D721Med (cell line): ENCODE measurements at places on chromosomes 6 and 20.
A peak's percentile ranks its signal among the peaks of the same experiment; 100 is the strongest.

- no peak for DNase-seq
Measured at GRCh38 chr6:112054001-112054400, at the start of gene CCN6. TSS of gene CCN6 (plus strand) at chr6:112054104. CDS start at chr6:112054358, 254 bp downstream.

- DNase-seq: no peak
Measured at GRCh38 chr20:1320902-1321653, 7.9 kb downstream of the SDCBP2 start.

GRCh38 chr20:57399587-57400155, 8.5 kb downstream of the RBM38 start:
- DNase-seq: no peak

GRCh38 chr20:58287638-58288037, 21.9 kb upstream of the RAB22A start:
- no peak for DNase-seq

DNA sequence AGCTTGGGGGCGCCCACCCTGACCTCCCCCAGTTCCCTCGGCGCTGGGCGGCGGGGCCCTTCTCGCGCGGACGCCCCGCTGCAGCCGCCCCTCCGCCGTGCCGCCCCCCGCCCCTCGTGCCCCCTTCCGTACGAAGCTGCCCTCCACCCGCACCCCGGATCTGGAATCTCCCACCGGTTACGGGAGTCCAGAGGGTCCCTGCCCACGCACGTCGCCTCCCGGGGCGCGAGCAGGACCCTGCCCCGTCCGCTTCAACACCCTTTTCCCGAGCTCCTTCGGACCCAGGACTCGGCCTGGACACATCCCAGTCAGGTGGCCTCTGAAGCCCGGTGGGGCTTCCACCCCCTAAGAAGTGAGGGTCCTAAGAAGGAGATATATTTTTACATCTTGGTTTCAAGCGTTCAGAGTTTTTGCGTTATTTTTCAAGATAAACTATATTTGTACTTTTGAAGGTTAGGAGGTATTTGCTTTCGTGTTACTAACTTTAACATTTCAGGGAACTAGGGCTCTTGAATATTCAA, 506 bp downstream of the ARFGAP1 start:
- DNase-seq: no peak

GRCh38 chr6:3314621-3315467, 56.1 kb downstream of the PSMG4 start:
- DNase-seq: peak; percentile 70

DNA sequence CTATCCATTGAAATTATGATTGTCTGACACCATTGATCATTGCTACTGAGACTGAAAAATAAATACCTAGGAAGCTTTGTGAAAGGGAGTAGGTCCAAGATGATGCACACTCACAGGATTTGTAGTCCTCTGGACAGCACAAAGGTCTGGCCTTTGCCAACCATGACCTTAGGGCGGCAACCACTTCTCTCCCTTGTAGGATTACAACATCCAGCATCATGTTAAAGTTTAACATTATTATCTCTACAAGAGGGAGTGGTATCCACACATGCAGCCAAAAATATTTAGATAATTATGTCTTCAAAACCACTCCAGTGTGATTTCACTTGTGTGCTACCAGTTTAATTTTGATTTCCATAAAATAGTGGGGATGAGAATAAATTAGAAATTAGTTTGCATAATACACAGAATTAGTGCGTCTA, 51.1 kb upstream of the NHSL1 start:
- no peak for DNase-seq

DNA sequence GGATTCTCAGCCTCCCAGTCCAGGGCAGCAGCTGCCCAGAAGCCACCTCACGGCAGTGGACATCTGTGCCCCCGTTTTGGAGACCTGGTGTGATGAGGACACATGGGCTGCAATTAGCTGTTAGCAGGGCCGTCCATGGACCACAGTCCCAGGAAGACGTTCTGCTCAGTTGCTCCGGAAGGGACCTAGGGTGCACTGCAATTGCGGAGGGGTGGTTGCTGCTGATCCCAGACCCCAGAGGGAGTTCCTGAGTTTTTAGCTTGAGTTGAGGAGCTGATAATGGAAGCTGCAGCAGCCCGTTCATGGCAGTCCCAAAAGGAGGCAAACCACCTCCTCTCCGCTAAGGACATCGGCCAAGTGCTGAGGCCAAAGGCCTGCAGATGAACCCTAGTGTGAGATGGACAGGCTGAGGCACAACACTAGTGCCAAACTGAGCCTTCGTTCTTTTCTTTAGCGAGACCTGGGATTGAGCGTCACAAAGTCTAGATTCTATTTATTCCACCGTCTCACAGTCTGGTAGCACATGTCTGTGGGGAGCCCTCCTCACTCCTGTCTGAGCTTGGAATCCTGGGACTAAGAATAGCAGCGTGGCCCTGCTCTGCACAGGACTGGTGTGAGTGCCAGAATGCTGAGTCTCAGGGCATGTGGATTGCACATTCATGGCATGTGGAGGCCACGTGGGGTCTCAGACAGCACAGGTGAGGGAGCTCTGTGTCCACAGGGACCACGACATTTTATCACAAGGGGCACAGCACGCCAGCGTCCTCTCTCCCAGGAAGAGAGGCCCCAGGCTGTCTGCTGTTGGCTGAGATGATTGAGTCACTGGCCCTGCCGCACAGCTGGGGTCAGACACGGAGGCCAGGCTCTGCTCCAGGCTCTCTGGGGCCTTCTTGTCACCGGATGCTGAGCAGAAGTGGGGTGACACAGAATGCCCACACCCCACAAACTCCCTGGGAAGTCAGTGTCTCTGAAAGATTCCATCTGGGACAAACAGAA, 113.4 kb downstream of the PSMB1 start:
- DNase-seq: no peak

- no peak for DNase-seq
Measured at GRCh38 chr6:170369403-170369802, 62.8 kb downstream of the FAM120B start.

- DNase-seq: no peak
Measured at GRCh38 chr20:4951299-4951698, 50.0 kb downstream of the SLC23A2 start.
